ENCODE measurements at places on chromosomes 12 and 14.
A peak's percentile ranks its signal among the peaks of the same experiment; 100 is the strongest.

DNA sequence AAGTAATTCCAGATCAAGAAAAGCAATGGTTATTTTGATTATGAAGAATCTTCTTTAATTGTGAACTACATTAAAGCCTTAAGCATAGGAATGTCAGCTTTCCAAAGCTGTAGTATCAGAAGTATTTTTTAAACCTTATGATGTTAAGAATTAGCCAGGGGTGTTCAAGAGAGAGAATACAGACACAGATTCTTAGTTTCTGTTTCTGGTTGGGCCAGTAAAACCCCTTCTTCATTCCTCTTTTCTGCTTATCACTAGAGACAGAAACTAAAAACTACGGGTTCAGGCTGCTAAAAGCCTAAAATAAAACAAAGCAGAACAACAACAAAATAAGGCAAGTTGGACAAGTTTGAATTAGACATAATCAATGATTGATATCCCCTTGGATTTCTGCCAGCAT lies 38.2 kb downstream of the IFT43 start:
- no peak for DNase-seq

- DNase-seq: no peak
These were observed 5.1 kb upstream of the NUMB start for GRCh38 chr14:73463411-73463810.

GRCh38 chr12:53949631-53950436 lies 4.9 kb upstream of the HOXC12 start:
- DNase-seq: peak; percentile 46

- no peak for DNase-seq
These were observed 4.9 kb upstream of the NEMF start for GRCh38 chr14:49857427-49858003.

- DNase-seq: no peak
These were observed 243.7 kb upstream of the RGS6 start for GRCh38 chr14:71688576-71688975.

- no peak for DNase-seq
These were observed 433.8 kb downstream of the FUT8 start for GRCh38 chr14:65846196-65846868.

DNA sequence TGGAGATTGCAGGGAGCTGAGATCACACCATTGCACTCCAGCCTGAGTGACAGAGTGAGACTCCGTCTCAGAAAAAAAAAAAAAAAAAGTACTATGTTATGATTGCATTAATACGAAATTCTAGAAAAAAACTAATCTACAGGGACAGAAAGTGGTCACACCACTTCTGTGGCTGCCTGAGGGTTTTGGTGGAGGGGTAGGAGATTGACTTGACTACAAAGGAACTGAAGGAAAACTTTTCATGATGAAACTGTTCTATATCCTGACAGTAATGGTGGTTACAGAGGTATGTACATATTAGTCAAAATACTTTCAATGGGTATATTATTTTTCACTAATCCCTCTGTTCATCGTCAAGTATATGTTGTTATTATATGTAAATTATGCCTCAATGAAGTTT lies 42.1 kb downstream of the FOXN3 start:
- no peak for DNase-seq

GRCh38 chr12:31325524-31325875 lies 450 bp downstream of the SINHCAF start:
- no peak for DNase-seq

- no peak for DNase-seq
These were observed 116.1 kb downstream of the DUSP6 start for GRCh38 chr12:89236237-89236636.

- no peak for DNase-seq
These were observed 65.0 kb downstream of the CHST11 start for GRCh38 chr12:104521731-104522130.

DNA sequence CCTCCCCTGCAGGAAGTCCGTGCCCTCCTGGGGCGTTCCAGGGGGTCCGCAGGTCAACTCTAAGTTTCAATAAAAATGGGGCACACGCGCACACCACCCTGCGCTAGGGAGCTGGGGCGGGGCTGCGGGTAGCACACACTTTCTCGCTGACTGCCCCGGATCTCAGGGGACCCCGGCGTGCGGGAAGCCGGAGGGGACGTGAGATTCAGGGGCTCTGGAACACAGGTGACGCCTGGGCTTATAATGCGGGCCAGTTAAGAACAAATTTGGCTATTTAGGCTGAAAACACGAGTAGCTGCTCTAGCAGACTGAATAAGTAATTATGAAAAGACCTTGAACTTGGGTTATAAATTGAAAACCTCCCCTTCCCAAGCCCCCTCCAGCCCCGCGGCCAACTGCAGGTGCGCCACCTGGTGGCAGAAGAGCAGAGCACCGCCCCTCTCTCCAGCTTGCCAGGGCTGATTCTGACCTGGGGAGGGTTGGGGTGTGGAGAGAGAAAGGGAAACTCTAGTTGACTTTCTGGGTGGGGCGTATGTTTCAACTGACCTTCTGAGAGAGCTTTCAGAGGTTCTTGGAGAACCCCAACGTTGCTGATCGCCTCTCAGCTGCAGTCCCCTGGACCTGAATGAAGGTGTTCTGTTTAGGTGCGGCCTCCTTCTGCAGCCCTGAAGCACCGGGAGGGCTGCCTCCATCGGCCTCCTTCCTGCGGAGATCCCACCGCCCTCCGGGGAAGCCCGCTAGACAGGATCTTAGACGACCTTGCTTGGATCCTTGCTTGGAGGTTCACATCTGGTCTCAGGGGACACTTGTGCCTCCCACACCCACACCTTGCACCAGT lies 118.4 kb upstream of the EVL start:
- peak; percentile 23 for DNase-seq

- no peak for DNase-seq
These were observed 140.4 kb upstream of the GZMB start for GRCh38 chr14:24774187-24774915.

- DNase-seq: no peak
These were observed 1.8 kb downstream of the AHNAK2 start for GRCh38 chr14:104976198-104977007.

GRCh38 chr12:112595410-112595809 lies 176.7 kb downstream of the PTPN11 start:
- DNase-seq: no peak

- peak; percentile 82 for DNase-seq
These were observed at the start of gene C14orf39 for GRCh38 chr14:60485598-60486251. Gene C14orf39, minus strand, starts transcription at chr14:60486063. Its CDS starts 985 bp downstream, at chr14:60485078.

GRCh38 chr12:38328306-38328895 lies 11.8 kb downstream of the ALG10B start:
- no peak for DNase-seq

DNA sequence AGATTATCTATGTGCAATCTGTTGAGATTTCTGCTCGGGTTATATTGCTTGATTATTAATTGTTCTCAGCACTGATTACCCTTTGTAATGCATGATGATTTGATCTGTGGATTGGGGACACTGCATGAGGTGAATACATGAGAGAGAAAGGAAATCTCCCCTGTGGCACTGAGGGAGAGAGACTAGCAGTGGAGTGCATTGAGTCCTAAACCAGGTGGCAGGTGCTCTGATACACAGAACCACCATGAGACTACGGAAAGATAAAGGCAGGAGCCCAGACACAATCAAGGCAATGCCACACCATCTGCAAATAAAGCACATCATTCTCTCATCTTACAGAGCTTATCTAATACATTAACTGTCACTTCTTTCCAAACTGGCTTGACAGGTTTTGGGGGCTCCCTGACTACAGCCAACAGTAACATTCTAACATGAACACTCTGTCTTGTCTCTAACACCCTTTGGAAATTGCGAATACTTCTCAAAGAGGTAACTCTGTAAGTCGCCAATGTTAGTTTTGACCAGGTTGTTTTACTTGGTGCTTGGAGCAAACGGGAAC lies 37.6 kb upstream of the TSPAN8 start:
- no peak for DNase-seq
